Spleen (tissue), 13 donors: ENCODE measurements at places on chromosomes 2 and 18. TPM values are rescaled to one million over a fixed set of nuclear protein-coding genes. Genes with fewer than 3 reads are reported as not detected.
A peak's percentile ranks its signal among the peaks of the same experiment; 100 is the strongest.

DNA sequence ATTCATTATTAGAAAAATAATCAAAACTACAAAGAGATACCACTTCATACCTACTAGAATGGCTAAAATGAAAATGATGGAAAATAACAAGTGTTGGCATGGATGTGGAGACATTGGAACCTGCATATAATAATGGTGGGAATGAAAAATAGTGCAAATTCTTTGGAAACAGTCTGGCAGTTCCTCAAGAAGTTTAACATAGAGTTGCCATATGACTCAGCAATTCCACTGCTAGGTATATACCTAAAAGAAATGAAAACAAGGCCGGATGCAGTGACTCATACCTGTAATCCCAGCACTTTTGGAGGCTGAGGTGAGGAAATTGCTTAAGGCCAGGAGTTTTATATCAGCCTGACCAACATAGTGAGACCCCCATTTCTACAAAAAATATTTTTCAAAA lies 41.6 kb upstream of the ACYP2 start:
- no peaks in the 10 kb centered on the region for H3K27me3 ChIP-seq
- DNase-seq = no peak
- H3K36me3 ChIP-seq = no peaks in the 10 kb centered on the region
- no peak overlapping the region for H3K27ac ChIP-seq
- no peaks in the 10 kb centered on the region for H3K4me1 ChIP-seq
- no peak overlapping the region for H3K4me3 ChIP-seq

GRCh38 chr18:59907660-59908059 lies 7.9 kb downstream of the PMAIP1 start:
- H3K4me1 ChIP-seq = peaks cover 6% of the 10 kb centered on the region
- H3K27ac ChIP-seq = no peak overlapping the region
- DNase-seq = no peak
- H3K4me3 ChIP-seq = no peak overlapping the region
- H3K36me3 ChIP-seq = no peaks in the 10 kb centered on the region

- H3K27me3 ChIP-seq = no peaks in the 10 kb centered on the region
- peaks cover 64% of the 10 kb centered on the region for H3K36me3 ChIP-seq
- H3K4me1 ChIP-seq = no peaks in the 10 kb centered on the region
- no peak overlapping the region for H3K27ac ChIP-seq
- DNase-seq = no peak
Measured at GRCh38 chr18:9536354-9537152, 61.2 kb downstream of the RALBP1 start.

- H3K4me1 ChIP-seq = no peaks in the 10 kb centered on the region
- H3K27me3 ChIP-seq = no peaks in the 10 kb centered on the region
- H3K36me3 ChIP-seq = no peaks in the 10 kb centered on the region
- no peak overlapping the region for H3K27ac ChIP-seq
- H3K4me3 ChIP-seq = no peak overlapping the region
Measured at GRCh38 chr2:6723865-6724604, 141.7 kb downstream of the CMPK2 start.

DNA sequence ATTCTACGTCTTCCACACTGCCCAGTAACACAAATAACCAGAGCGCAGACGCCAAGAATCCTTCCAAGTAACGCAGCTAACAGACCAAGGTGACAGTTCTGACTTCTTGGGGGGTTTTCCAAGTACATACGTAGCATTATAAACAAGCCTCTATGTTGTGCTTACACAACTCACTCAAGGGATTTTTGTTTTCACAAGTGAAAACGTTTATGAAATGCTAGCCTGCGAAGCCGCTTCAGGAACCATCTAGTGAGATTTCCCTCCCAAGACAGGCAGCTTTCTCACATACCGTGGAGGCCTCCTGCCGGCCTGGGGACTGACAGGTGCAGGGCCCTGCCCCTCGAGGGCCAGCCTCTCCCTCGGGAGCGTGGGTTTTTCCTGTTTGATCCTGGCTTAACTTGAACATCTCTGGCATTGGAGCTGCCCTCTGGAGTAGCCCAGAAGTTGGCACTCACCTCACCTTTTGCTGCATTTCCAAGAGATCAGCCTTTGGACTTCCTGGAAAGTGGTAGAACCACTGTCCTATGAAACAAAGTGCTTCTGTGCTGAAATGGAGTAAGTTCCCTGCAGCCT lies 151.1 kb downstream of the MBP start:
- peak; percentile 80 for DNase-seq
- H3K36me3 ChIP-seq = no peaks in the 10 kb centered on the region
- H3K27me3 ChIP-seq = no peaks in the 10 kb centered on the region
- H3K4me3 ChIP-seq = no peak overlapping the region
- peak overlapping the region; percentile 70 for H3K27ac ChIP-seq
- H3K4me1 ChIP-seq = peaks cover 18% of the 10 kb centered on the region

GRCh38 chr2:134351899-134352298 lies 98.0 kb downstream of the MGAT5 start:
- H3K4me3 ChIP-seq = no peak overlapping the region
- peaks cover 10% of the 10 kb centered on the region for H3K36me3 ChIP-seq
- H3K4me1 ChIP-seq = no peaks in the 10 kb centered on the region
- H3K27me3 ChIP-seq = no peaks in the 10 kb centered on the region

Gene SCN9A
- total RNA-seq = 9.7 TPM

Gene CD207
- total RNA-seq = not detected

DNA sequence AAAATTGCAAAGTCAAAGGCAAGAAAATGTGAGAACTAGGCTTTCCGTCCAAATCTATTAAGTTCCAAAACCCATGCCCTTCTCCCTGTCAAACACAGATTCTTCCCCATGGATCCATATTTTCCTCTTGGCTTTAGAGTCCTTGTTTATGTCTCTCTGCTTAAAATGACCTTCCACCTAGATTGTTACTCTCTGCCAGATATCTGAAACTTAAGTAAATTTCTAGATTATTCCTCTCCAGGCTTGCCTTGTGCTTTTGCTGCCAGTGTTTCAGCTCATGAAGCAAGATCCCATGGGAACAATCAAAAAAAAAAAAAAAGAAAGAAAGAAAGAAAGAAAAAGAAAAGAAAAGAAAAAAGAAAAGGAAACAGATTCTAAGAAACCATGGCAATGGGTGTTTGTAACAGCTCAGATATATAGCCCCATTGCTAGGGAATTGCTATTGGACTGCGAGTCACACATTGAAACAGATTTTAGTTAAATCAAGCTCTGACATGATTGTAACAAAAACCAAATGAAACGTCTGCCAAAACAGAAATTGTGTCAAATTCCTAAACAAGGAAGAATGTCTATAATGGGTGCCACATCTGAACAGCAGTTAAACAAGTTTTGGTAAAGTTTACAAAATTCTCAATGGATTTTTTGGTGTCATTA lies 660.7 kb upstream of the CNTNAP5 start:
- no peak overlapping the region for H3K27ac ChIP-seq
- no peaks in the 10 kb centered on the region for H3K27me3 ChIP-seq
- H3K4me1 ChIP-seq = no peaks in the 10 kb centered on the region

Gene IL36RN
- total RNA-seq = not detected

- peaks cover 31% of the 10 kb centered on the region for H3K4me1 ChIP-seq
- peak; percentile 79 for DNase-seq
- no peaks in the 10 kb centered on the region for H3K36me3 ChIP-seq
- H3K27me3 ChIP-seq = peaks cover 74% of the 10 kb centered on the region
- H3K4me3 ChIP-seq = peak overlapping the region; percentile 58
Measured at GRCh38 chr2:85133751-85134254, 611 bp downstream of the TCF7L1 start.

DNA sequence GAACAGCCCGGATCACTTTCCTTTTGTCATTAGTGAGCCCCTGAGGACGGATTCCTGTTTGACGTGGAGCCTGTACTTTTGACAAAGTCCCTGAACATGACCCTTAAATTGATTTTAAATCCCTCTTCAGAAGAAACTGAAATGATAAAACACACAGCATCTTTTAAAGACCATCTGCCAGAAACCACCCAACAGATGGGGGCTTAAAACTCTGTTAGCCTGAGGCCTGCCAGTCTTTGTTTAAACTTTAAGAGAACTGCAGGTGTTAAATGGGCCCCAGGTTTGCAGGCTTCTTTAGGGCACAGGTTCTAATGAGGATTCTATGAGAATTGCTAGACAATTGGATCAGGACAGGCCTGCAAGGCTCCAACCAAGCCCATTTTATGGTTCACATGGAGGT lies 177.9 kb downstream of the ALK start:
- DNase-seq = no peak
- no peaks in the 10 kb centered on the region for H3K36me3 ChIP-seq
- H3K4me1 ChIP-seq = no peaks in the 10 kb centered on the region
- H3K27me3 ChIP-seq = no peaks in the 10 kb centered on the region
- H3K27ac ChIP-seq = no peak overlapping the region

GRCh38 chr2:16526193-16526592 lies 139.4 kb downstream of the CYRIA start:
- H3K4me3 ChIP-seq = no peak overlapping the region
- no peaks in the 10 kb centered on the region for H3K4me1 ChIP-seq
- no peak for DNase-seq
- no peaks in the 10 kb centered on the region for H3K36me3 ChIP-seq

Gene AKAIN1
- not detected for total RNA-seq

GRCh38 chr2:219298759-219299371 lies 10.3 kb downstream of the PTPRN start:
- no peak overlapping the region for H3K4me3 ChIP-seq
- H3K27me3 ChIP-seq = peaks cover 58% of the 10 kb centered on the region
- H3K27ac ChIP-seq = no peak overlapping the region
- H3K36me3 ChIP-seq = no peaks in the 10 kb centered on the region

- no peaks in the 10 kb centered on the region for H3K36me3 ChIP-seq
- H3K4me3 ChIP-seq = no peak overlapping the region
- H3K4me1 ChIP-seq = no peaks in the 10 kb centered on the region
- H3K27ac ChIP-seq = no peak overlapping the region
- no peak for DNase-seq
Measured at GRCh38 chr2:146821836-146822316, 1023.0 kb upstream of the ACVR2A start.

GRCh38 chr2:137939026-137939425 lies 25.2 kb upstream of the HNMT start:
- no peak overlapping the region for H3K27ac ChIP-seq
- no peak overlapping the region for H3K4me3 ChIP-seq
- no peaks in the 10 kb centered on the region for H3K27me3 ChIP-seq
- H3K4me1 ChIP-seq = no peaks in the 10 kb centered on the region
- no peak for DNase-seq
- no peaks in the 10 kb centered on the region for H3K36me3 ChIP-seq

DNA sequence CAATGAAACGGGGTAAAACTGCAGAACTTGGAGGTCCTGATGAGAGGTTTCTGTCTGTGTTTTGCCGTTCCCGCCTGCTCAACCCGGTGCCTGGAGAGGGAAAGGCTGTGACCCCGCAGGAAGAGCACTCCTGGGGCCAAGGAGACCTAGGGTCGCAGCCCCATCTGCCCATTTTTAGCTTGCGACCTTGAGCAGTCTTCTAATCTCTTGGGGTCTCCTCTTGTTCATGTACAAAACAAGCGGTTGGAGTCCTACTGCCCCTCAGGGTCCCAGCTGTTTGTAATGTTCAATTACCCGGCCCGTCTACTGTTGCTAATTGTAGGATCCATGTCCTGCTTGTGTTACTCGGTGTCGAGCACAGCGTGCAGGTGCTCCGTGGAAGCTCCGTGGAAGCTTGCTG lies 104.5 kb downstream of the PTGR3 start:
- no peaks in the 10 kb centered on the region for H3K36me3 ChIP-seq
- H3K27me3 ChIP-seq = no peaks in the 10 kb centered on the region
- H3K4me3 ChIP-seq = no peak overlapping the region
- peak; percentile 51 for DNase-seq
- no peak overlapping the region for H3K27ac ChIP-seq

DNA sequence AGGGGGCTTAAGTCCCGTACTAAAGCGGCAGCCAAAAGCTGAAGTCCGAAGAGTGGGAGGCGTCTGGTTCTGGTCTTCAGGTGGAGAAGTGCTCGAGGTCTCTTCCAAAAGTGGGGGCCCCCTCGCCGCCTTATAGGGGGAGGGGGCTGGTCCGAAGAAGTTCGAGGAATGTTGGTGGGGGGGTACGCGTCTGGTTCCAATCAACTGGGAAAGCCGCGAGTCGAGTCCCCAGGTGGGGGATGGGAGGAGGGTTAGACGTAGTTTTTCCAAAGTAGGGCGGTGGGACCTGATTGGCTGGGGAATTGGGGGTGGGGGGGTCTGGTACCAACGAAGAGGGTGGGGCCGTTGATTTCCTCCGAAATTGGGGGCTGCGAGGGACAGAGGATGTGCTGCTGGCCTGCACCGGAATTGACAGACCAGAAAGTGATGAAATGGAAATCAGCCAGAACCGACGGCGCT lies 594 bp downstream of the ITM2C start:
- H3K27ac ChIP-seq = peak overlapping the region; percentile 58
- DNase-seq = no peak
- H3K4me1 ChIP-seq = peaks cover 68% of the 10 kb centered on the region
- no peaks in the 10 kb centered on the region for H3K36me3 ChIP-seq
- H3K27me3 ChIP-seq = no peaks in the 10 kb centered on the region
- H3K4me3 ChIP-seq = peak overlapping the region; percentile 82

DNA sequence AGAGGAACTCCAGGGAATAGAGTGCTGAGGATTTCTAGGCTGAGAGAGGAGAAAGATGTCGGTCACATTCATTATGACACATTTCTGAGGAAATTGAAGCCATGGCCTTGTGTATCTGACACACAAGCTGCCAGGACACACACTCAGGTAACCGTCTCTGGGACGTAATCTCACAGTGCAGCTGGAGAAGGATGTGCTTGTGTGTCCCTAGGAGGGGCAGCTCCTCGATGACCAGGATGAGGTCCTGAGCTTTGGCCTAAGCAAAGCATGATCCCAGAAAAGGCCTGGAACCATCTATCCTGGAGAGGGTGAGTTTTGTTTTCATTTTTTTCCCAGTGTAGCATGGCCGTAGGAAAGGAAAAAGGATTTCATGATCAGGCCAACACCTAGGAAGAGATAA lies 102.2 kb downstream of the CAPN13 start:
- no peak overlapping the region for H3K4me3 ChIP-seq
- no peaks in the 10 kb centered on the region for H3K36me3 ChIP-seq
- H3K27me3 ChIP-seq = no peaks in the 10 kb centered on the region
- H3K27ac ChIP-seq = peak overlapping the region; percentile 28
- peaks cover 14% of the 10 kb centered on the region for H3K4me1 ChIP-seq

Gene RNF103
- total RNA-seq = 28.3 TPM

- H3K4me1 ChIP-seq = peaks cover 16% of the 10 kb centered on the region
- peak overlapping the region; percentile 72 for H3K27ac ChIP-seq
- no peak overlapping the region for H3K4me3 ChIP-seq
- no peak for DNase-seq
- no peaks in the 10 kb centered on the region for H3K27me3 ChIP-seq
Measured at GRCh38 chr2:151769606-151770005, 35.3 kb upstream of the NEB start.

GRCh38 chr2:119487434-119488244 lies 36.6 kb downstream of the SCTR start:
- H3K27ac ChIP-seq = no peak overlapping the region
- H3K4me1 ChIP-seq = no peaks in the 10 kb centered on the region
- no peak for DNase-seq
- no peak overlapping the region for H3K4me3 ChIP-seq
- H3K36me3 ChIP-seq = no peaks in the 10 kb centered on the region
- no peaks in the 10 kb centered on the region for H3K27me3 ChIP-seq

DNA sequence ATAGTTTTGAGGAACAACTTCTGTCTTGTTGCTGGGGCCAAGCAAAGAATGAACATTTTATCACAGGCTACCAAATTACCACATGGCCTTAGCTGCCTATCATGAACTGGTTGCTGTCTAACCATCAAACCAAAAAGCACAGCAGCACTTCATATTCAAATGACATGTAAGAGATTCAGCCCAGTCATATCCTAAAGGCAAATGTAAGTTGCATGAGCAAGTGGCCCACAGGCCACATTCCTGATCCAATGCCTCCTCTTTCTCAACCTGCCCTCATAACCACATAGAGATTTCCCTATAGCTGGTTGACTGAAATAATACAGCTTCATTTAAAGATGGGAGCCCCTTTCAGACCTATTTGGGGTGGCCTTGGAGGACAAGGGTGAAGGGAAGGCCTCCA lies 572.3 kb downstream of the IRS1 start:
- no peaks in the 10 kb centered on the region for H3K27me3 ChIP-seq
- H3K4me1 ChIP-seq = no peaks in the 10 kb centered on the region
- H3K36me3 ChIP-seq = no peaks in the 10 kb centered on the region
- H3K27ac ChIP-seq = no peak overlapping the region
